CD4-positive, alpha-beta T cell treated with Interleukin-4 for 4 hours (primary cell): ENCODE measurements at places on chromosomes 11 and 22.

DNA sequence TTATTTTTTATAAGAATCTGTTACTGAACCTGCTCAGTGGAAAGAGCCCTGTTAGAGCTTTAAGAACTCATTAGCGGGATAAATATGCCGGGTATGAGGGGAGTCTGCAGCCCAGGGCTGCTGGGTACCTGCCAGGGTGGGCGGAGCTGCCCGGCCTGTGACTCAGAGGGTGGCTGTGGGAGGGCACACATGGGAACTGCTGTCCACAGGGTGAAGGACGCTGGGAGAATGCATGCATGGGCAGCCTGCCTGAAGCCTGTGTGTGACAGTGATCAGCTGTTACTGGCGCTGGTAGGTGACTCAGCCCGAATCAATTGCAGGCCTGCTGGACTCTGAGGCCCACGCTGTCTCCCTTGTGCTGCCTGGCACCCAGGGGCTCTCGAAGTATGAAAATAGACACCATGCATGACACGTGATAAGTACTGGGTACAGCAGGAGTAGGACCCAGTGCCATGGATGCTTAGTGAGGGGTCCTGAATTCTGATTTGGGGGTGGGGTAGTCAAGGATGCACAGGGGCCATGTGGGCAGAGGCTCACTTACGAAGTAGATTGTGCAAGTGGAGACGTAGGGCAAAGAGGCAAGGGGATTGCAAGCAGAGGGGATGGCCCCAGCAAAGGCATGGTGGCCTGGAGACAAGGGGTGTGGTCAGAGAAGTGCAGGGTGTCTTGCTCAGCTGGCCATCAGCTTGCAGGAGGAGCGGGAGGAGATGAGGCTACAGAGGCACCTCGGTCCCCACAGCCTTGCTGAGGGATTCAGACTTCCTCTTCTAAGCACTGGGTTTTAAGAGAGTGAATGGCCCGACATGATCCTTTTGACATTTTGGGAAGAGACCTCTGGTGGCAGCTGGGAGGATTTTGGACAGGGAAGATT lies 36.5 kb downstream of the GRIK4 start:
- no peak for DNase-seq

GRCh38 chr11:103959279-103959942 lies 77.0 kb upstream of the DDI1 start:
- DNase-seq: no peak

DNA sequence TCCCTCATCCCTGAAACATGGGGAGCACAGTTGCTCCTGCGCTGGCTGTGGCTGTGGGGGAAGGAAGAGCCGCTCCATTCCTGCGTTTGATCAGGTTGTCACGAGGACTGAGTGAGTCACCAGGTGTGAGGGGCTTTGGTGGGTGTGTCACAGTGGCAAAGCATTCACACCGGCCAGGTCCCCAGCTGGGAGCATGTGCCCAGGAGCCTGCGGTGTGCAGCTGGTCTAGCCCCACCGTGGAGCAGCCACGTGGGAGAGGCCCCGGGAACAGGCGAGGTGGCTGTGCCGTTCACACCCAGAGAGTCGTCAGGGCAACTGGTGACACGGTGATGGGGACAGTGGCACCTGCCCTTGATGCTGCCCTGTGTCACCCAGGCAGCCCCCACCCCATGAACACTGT lies 47.6 kb upstream of the PPARA start:
- DNase-seq: no peak

DNA sequence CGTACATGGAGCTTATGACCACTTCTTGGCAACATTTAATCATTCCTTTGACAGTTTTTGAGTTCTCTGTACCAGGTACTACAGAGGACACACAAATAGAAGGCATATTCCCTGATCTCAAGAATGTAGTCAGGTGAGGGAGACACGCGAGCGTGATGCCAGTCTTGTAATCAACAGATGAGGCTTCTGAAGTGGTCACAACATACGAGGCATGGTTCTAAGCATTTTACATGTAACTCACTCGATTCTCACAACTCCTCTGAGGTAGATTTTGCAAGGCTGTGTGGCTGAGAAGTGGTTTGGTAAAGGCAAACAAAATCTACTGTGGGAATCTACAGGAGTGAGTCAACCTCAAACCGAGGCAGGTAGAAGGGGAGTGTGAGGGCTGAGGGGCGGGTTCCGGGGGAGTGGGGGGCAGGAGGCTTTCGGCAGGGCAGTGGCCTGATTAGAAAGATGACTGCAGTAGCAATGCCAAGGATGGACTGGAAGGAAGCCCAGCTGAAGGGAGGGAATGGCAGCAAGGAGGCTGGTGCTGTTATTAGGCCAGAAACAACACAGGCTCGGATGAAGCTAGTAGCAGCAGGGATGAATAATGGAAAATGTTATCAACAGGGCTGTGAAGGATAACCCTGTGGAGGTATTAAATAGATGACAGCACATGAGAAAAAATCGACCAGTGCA lies 63.8 kb downstream of the ST14 start:
- peak; percentile 8 for DNase-seq

- no peak for DNase-seq
Measured at GRCh38 chr11:128909438-128910125, 18.4 kb downstream of the KCNJ5 start.

- no peak for DNase-seq
Measured at GRCh38 chr11:116390963-116391362, 381.8 kb downstream of the BUD13 start.

DNA sequence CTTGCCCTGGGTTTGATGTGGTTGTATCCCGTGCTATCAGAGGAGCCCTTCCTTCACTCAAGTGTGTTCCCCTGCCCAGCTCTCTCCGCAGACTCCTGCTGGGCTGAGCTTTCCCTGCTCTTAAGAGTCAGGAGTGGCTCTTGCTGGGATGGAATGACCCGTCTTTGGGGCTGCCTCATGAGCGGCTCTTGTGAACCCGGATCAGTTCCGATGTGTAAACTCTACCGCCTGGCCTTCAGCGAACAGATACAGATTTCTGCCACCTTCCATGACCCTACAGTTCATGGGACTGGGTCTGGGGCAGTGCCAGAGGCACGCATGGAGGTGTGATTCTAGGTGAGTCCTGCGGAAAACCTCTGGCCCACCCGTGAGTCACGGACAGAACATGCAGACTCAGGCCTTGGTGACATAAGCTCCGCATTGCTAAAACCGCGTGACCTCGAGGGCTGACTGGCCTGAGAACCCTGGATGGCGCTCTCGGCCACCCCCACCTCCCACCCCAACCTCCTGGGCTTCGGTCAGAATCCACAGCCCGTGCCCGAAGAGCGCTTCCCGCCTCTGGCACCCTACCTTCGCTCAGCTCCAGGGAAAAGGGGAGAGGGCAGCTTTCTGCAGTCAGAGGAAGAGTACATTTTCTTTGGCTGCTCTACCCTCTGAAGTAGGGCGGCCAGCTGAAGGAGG lies 1.3 kb upstream of the ZBTB16 start:
- DNase-seq: no peak

GRCh38 chr11:11010624-11011127 lies 152.8 kb upstream of the ZBED5 start:
- no peak for DNase-seq

- DNase-seq: no peak
Measured at GRCh38 chr11:20047006-20047768, 113.1 kb downstream of the DBX1 start.

DNA sequence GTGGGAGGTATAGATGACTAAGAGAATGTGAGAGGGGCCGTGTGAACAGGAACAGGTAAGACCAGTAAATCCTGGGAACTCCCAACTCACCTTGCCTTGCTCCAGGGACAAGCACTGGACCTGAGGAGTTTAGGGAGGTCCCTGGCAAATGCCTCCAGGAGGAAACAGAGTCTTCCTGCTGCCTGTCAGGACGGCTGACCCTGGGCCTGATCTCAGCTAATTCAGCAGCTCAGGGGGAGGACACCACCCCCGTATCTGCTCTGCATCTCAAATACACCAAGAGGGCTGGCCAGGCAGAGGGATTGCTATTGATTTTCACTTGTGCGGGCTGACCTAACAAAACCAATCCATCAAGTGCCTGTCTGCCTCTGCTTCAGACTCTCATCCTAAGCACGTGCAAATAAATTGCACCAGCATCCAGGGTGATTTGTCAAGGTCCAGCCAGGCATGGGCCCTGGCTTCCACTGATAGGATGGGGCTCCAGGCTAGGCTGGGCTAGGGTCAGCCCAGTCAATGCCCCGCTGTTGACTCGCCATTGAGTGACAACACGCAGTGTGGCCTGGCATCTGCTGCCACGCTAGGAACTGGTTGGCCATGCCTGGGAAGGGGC lies 20.3 kb downstream of the UQCR10 start:
- DNase-seq: no peak

GRCh38 chr22:24155627-24156140 lies 25.6 kb upstream of the SUSD2 start:
- peak; percentile 46 for DNase-seq

DNA sequence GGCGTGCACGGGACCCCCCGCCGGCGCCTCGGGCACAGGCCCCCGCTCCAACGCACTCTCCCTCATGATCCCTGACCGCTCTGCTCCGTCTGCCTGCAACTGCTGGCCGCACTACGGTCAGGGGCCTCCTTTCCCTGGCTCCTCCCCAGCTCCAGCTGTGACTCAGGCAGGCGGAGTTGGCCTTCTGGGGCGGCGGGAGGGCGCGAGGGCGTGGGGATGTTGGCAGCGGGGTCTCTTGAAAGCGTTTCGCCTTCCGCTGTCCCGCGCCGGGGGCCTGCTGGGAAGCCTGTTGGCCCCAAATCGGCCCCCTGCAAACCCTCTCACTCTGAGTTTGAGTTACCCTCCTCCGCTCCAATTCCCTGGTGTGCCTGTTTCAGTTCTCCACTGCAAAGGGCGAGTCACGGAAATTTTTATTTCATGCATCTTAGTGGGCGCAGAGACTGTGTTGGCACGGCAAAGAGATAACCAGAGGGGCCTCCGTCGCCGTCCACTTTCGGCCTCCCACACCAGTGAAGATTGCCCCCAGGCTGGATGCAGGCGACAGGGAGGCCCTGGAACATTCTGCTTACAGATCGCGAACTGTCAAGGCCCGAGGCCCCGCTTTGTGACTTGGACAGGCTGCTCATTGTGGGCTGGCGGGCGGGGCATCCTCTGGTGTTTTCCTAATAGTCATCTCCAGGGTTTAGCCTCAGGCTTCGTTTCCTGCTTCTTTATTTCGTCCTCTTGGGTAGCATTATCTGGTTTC lies at the start of gene CAVIN3:
CAVIN3 (minus strand) TSS at position 91 of the 745 bp plus-strand sequence; CDS start at position 66, 25 bp downstream.
- no peak for DNase-seq

DNA sequence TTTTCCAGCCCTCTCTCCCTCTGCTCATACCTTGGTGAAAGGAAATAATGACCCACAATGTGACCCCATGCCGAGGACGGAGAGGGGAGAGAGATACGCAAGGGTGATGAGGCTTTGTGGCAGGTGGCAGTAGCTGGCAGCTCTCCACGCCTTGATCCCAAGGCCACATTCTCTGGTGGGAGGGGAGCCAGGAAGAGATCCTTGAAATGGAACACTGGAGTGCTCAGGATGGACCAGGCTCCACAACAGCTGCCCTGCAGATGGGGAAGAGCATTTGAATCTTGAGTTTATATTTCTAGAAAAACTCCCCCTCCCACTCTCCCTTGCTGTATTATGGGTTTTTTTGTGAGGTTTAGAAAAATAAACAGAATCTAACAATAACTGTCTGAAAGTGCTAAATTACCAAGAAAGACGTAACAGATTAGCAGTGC lies 61.6 kb upstream of the CDON start:
- no peak for DNase-seq

GRCh38 chr22:43006016-43006505 lies 8.9 kb downstream of the PACSIN2 start:
- DNase-seq: no peak

- DNase-seq: no peak
Measured at GRCh38 chr22:25208328-25208727, 8.7 kb downstream of the CRYBB3 start.

GRCh38 chr11:32573228-32573627 lies 10.4 kb upstream of the EIF3M start:
- DNase-seq: no peak

DNA sequence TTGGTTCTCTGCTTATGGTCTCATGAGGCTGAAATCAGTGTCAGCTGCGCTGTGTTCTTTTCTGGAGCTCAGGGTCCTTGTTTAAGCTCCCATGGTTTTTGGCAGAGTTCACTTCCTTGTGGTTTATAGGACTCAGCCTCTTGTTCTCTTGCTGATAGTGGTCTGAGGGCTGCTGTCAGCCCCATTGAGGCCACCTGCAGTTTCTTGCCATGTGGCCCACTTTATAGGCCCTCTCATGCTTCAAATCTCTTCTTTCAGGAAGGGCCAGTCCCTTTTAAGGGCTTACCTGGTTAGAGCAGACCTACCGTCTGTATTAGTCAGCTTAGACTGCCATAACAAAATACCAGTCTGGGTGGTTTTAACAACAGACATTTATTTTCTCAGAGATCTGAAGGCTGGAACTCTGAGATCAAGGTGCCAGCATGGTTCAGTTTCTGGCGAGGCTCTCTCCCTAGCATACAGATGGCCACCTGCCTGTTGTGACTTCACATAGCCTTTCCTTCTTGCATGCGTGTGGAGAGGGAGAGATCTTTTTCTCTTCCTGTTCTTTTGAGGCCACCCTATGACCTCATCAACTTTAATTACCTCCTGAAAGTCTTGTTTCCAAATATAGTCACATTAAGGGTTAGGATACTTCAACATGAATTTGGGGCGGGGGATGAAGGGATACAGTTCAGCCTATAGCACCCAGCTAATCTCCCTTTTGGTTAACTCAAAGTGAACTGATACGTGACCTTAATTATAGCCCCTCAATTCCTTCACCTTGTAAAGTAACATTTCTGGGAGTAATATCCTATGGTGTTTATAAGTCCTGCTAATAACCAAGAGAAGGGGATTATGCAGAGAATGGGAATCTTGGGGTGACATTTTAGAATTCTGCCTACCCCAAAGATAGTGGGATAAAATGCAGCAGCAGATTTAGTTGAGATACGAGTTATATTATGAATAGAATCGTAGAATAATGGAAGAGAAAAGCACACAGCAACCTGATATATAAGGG lies 131.8 kb downstream of the UVRAG start:
- DNase-seq: no peak

DNA sequence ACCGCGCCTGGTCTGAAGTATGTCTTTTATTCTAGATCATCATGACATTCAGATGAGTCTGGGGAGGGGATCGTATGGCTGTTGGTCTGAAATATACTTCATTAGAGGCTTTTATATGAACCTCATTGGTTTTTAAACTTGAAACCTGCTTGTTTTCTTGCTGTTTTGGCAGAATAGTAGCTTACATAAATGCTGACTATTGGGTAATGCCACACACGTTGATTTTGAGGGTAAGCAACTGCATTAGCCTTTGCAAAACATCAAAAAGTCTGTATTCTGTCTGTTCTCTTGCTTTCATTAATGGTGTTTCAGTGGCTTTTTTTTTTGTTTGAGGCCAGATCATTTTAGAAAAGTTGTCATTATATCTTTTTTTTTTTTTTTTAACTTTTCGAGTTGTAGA lies 14.2 kb downstream of the PPME1 start:
- DNase-seq: no peak

DNA sequence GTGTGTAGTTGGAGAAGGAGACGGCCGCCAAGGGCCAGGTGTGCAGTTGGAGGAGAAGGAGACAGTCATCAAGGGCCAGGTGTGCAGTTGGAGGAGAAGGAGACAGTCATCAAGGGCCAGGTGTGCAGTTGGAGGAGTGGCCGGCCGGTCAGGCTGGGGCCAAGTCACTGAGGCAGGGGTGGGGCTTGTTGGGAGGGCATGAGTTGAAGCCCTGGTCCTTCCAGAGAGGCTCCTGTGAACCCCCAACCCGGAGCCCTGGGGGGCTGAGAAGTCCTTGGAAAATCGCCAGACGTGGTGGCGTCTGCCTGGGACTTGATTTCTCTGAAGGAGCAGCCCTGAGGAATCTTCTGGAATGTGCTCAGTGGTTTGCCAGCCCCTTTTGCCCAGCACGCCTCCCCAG lies 1320.5 kb downstream of the BRD1 start:
- DNase-seq: no peak

- DNase-seq: no peak
Measured at GRCh38 chr11:17256512-17256911, 20.0 kb upstream of the NUCB2 start.
